ENCODE measurements at places on chromosomes 2 and 18.

DNA sequence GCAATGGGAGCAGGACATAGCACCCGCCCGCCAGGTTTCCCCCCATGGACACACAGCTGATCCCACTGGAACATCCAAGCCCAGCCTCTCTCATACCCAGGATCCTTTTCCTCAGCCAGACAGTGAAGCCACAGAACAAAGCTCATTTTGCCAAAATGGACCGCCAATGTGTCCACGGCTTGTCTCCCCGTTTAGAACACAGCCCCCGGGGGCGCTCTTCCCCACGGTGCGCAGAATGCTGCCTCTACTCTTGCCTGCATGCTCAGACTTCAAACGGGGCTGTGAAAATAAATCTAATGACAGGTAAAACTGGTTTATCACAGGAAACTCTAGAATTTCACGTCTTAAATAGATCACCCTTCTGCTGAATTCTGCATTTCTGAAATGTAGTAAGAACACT is 548.5 kb upstream of the ID2 start:
- no peak for DNase-seq

DNA sequence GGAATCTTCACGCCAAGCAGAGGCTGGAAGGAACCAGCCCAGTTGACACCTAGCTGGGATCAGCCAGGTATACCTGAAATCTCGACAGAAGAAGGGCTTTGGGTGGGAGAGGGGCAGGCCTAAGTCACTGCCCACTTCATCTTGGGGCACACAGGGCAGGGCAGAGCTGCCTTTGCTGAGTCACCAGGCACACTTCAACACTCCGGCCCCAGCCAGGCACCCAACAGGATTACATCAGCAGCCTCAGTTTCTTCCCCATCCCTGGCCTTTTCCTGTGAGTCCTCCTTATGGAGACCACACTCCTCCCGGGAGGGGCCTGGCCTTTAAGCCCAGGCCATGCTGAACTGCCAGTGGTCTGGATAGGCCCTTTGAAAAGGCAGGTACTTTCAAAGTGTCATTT is 201.7 kb upstream of the HS6ST1 start:
- no peak for DNase-seq

GRCh38 chr2:237475704-237476141 is 11.3 kb upstream of the MLPH start:
- DNase-seq = no peak

DNA sequence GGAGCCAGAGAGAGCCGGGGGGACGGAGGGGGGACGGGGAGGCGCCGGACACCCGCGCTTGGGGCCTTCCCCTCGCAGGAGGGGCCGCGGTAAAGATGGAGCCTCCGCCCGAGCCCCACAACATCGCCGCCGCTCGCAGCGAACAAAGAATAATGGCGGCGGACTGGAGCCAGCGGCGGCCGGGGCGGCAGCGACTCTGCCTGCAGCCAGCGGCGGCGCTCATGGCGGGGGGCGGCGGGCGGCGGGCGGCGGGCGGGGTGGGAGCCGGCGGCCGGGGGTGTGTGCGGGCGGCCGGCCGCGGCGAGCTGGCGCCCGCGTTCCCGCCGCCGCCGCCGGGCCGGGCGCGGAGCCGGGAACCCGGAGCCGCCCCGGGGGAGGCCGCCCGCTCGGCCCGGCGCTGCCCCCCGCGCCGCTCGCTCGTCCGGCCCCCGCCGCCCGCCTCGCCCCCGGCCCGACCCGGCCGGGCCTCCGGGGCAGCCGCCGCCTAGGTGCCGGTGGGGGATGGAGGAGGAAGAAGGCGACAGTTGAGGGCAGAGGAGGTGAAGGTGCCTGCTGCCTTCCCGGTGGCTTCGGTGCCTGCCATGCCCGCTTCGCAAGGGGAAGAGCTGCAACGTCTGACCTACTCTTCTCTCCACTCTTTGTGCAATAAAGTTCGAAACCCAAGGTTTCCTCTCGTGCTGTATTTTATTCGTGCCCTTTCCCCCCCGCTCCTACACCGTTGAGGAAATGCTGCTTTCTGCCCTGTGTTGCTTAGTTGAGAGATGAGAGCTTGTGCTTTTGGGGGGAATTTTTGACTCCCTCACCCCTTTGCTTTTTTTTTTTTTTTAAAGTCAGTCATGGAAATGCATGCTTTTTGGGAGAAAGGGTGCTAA is 634 bp downstream of the CREB1 start:
- DNase-seq = no peak

GRCh38 chr2:128234613-128235012 is 84.1 kb downstream of the HS6ST1 start:
- no peak for DNase-seq

DNA sequence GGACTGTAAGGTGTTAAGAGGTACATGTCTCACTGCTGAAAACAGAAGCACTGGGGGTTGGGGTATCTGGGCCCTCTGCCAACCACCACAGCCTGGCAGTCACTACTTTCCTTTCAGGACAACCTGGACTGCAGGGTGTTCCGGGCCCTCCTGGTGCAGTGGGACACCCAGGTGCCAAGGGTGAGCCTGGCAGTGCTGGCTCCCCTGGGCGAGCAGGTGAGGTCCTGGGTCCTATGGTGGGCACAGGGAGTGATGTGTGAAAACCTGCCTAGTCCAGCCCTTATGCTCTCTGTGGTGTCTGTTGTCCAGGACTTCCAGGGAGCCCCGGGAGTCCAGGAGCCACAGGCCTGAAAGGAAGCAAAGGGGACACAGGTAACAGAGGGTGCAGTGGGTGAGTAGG is 40.0 kb downstream of the MARCO start:
- DNase-seq = no peak

DNA sequence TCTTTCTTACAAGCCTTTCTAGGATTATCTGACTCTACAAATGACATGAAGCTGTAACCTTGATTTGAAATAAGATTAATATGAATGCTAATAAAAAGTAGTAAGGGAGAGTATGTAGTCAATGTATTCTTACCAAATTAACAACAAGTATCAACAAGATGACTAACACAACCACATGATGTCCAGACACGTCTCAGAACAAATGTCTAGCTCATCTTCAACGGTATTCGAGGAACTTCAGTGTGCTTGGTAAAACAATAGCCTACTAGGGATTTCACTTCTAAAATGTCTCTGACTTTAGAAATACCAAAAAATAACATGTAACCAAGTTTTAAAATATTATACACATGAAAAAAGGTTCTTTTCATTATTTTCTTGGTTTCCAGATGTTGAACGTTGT is 3.4 kb downstream of the HDLBP start:
- DNase-seq = no peak

DNA sequence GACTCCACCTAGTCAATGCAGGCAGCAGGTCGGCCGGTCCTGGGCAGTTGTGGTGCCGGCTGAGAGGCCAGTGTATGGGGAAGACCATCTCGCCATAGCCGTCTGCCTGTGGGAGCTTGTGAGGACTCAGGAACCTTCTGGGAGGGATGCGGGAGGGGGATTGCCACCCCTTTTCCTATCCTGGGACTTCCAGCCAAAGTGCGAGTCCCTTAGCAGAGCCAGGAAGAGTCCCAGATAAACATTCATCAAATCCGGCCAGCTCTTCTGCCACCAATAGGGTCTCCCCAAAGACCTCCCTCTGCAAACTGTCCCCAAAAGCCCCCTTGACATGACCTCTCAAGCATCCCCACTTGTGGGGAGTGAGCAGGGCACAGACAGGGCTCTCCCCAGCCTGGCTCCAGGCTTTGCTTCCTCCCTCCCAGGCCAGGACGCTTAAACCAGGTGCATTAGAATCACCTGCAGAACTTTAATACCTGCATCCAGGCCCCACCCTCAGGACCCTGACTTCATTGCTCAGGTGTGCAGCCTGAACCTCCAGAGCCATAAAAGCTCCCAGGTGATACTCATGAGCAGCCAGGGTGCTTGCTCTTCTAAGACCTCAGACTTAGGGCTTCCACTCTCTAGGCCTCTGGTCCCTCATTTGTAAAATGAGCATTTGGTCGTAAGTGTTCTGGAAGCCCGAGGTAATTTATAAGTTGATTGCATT is 159.3 kb downstream of the CAPN13 start:
- DNase-seq = no peak

DNA sequence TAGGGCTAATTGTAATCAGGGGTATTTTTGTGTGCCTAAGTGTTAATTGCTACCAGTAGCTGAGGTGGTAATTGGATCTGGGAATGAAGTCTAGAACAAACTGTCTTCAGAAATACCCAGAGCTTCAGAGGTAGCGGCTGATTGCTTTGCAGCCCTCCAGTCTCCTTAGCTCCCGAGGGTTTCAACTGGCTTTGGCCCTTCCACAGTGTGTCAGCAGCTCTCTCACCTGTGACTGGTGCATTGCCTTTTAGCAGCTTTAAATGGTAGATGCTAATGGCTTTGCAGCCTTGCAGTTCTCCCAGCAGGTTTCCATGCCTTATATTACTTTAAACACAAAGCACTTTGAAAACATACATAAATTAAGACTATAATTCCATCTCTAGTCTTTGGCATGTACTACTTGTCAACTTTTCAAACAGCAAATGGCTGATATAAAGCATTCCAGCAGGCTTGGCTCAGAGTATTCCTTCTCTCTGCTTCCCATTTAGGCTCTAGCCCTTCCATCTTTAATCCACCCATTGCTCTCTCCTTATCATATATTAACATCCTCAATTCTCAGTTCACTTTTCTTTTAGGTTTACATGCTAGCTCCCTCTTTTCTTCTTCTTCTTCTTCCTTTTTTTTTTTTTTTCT is 156.4 kb upstream of the GALNT13 start:
- DNase-seq = no peak

DNA sequence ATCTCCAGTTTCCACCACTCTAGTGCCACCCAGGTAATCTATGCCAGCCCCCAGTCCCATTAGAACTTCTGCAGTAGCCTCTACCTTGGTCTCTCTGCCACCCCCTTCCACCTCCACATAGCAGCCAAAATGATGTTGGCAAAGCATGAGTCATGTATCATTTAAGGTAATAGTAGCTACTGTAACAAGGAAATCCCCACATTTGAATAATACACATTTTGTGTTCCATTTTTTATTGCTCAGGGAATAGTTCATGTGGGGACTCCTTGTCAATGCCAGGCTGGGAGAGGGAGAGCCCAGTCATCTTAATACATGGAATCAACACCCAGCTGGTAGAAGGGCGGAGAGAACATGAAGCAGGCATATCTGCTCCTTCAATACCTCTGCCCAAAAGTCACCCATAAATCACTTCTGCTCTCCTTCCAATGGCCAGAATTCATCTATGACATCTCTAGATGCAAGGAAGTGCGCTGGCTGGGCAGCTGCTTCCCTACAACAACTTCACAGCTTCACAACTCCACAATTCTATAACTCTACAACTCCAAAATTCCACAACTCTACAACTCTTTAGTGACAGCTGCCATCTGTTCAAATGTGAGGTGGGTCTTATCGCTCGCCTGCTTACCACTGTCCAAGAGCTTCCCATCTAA is 70.6 kb upstream of the GLS start:
- no peak for DNase-seq

GRCh38 chr2:168028362-168028761 is 219.0 kb downstream of the STK39 start:
- DNase-seq = no peak

- no peak for DNase-seq
Measured at GRCh38 chr2:229445019-229445418, 173.9 kb upstream of the PID1 start.

- DNase-seq = no peak
Measured at GRCh38 chr2:67841711-67842110, 221.1 kb downstream of the C1D start.

GRCh38 chr2:238227587-238228032 is 12.2 kb downstream of the HES6 start:
- no peak for DNase-seq

DNA sequence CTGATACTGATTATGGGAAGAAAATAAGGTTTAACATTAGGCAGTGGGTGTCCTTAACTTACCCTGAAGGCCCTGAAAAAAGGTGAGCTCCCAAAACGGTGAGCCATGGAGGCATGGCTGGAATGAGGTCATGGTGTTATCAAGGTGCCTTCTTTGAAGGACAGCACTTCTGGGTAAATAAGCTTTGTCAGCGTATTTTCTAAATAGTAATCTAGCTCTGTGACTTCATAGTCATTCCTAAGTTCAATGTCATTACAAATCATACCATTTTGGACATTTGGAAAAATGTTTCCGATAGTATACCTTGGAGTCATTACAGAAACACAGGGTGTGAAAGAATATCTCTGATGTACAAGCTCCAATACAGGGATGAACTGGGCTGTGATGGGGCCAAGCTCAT is 35.2 kb upstream of the CNGA3 start:
- no peak for DNase-seq

DNA sequence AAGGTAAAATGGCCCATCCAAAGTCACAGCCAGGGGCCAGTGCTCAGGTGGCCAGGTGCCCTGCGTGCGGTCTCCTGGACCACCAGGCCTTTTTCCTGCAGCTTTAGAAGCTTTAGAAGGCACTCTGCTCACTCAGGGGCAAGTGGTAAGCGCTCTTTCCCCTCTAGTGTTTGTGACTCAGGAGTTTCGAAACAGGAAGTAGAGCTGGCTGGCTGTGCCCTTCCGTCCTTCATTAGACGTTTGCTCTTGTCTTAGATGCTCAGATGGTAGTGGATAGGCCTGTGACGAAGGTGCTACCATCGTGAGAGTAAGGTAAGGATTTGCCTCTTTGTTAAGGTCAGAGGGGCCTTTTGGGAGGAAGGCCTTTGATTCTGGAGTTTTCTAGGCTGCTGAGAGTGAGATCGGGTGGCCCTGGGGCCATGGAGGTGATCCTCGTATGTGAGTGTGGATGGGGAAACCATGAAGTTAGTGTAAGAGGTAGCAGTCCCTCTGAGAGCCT is at the start of gene CASP8:
CASP8 (plus strand) TSS at position 235 of the 499 bp plus-strand sequence. CDS start 5,951 bp downstream, outside the sequence.
- DNase-seq = no peak

- DNase-seq = no peak
Measured at GRCh38 chr2:196365145-196365544, 193.8 kb upstream of the STK17B start.

GRCh38 chr2:68250652-68251186 is 1.6 kb downstream of the PPP3R1 start:
- DNase-seq = no peak

GRCh38 chr18:31996007-31996406 is 22.6 kb upstream of the RNF125 start:
- DNase-seq = no peak

DNA sequence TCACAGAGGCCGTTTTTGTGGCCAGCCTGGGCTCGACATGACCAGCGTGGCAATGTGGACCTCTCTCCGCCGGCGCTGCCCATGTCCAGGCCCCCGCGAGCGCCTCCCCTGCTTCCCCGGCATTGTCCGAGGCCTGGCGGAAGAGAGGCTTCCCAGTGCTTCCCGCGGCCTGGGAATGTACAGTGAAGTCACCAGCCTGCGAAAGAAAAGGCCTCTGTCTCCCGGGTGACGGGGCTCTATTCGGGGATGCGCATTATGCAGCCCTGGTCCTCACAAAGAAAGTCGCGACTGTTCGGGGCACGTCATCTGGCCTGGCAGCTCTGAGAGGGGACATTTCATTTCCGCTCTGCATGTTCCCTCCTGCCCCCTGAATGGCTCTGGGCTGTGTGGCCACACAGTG is 109.2 kb upstream of the AGAP1 start:
- DNase-seq = no peak

GRCh38 chr18:49155857-49156256 is 205.1 kb upstream of the SMAD7 start:
- no peak for DNase-seq

Measured in NCI-H1048 (cell line).